Fibroblast of villous mesenchyme (primary cell): ENCODE measurements at places on chromosomes 11 and 22. TPM values are rescaled to one million over a fixed set of nuclear protein-coding genes. Genes with fewer than 3 reads are reported as not detected.

The PANX3 gene
- under 0.01 TPM in 1 of 2 replicates, not detected in the other for total RNA-seq

The C11orf71 gene
- 2.9 and 3.5 TPM in 2 replicates for total RNA-seq

The THAP12 gene
- 44.5 and 47.1 TPM in 2 replicates for total RNA-seq

The SOX6 gene
- 12.9 and 22.0 TPM in 2 replicates for total RNA-seq

The DMC1 gene
- total RNA-seq = 2.3 and 6.5 TPM in 2 replicates
